Naive thymus-derived CD8-positive, alpha-beta T cell (primary cell): ENCODE measurements at places on chromosomes 2 and 18.

DNA sequence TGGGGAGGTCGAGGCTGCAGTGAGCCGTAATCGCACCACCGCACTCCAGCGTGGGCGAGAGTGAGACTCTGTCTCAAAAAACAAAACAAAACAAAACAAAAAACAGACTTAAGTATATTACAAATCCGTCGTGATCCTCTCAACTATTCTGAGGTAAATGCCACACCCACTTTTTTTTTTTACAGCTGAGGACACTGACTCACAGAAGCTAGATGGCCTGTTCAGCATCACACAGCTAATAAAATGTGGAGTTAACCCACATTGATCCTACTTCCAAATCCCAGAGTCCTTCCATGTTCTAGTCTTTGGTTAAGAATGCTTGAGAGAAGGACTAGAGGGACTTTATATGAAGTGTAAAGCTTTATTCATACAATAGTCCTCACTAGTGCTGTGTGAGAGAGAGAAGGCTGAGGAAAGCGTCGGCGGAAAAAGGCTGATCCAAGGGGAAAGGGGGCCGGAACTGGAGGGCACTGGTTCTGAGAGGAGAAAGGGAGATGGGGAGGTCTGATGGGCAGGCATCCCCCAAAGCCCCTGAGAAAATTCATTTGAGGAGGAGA, 627 bp downstream of the RNF25 start:
- DNase-seq, result no peak

DNA sequence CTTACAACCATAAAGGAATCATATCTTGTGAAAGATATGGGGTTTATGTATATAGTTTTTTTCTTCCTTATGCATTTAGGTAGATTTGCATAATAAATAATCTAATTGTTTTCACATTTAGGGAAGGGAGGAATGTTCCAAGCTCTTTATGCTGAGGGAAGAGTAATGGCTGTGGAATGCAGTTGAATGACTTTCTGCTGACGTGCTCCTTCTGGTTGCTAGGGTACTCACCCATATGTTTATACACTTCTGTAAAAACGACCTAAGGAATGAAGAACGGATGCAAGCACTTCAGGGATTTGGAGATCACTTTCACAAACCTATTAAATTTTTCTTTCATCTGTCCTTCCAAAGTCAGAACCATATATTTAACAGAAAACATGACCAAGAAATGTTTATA, 29.2 kb upstream of the PPP4R1 start:
- no peak for DNase-seq

DNA sequence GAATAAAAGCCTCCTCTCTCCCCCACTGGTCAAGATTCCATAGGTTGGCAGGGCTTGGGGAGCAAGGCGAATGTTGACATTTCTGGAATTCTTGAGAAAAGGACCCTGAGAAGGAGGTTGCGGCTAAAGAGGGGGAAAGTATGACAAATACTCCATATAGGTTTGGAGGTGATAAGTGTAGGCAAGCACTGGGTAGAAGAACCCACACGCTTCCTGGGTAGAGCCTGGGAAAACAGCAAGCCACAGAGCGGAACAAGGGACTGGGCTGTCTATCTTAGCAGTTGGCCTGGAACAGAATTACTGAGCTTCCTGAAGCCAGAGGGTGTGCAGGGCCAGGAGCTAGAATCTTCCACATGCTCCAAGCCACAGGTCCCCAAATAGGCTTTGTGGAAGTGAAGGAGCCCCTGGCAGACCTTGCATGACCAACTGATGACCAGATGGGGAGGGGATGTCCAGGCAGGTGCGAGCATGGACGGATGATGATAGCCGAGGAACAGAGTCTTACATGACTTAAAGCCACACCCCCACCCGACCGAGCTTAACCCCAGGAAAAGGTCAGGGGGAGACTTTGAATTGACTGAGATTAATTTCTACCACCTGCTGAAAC, 9.9 kb downstream of the PRKAG3 start:
- DNase-seq, result no peak

DNA sequence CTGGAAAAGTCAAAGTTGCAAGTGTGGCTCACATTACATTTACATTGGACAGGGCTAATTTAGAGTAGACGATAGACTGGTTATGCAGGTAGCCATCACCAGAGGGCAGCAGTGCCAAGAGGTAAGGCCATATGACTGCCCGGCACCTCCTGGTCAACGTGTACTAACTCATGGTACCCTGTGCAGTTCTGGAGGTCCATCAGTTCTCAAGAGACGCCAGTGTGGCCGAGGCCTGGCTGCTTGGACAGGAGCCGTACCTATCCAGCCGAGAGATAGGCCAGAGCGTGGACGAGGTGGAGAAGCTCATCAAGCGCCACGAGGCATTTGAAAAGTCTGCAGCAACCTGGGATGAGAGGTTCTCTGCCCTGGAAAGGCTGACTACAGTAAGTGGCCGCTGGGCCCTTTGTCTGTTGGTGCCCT, 65.8 kb upstream of the EML6 start:
- DNase-seq, result no peak
